ENCODE measurements at places on chromosomes 6 and 20.

DNA sequence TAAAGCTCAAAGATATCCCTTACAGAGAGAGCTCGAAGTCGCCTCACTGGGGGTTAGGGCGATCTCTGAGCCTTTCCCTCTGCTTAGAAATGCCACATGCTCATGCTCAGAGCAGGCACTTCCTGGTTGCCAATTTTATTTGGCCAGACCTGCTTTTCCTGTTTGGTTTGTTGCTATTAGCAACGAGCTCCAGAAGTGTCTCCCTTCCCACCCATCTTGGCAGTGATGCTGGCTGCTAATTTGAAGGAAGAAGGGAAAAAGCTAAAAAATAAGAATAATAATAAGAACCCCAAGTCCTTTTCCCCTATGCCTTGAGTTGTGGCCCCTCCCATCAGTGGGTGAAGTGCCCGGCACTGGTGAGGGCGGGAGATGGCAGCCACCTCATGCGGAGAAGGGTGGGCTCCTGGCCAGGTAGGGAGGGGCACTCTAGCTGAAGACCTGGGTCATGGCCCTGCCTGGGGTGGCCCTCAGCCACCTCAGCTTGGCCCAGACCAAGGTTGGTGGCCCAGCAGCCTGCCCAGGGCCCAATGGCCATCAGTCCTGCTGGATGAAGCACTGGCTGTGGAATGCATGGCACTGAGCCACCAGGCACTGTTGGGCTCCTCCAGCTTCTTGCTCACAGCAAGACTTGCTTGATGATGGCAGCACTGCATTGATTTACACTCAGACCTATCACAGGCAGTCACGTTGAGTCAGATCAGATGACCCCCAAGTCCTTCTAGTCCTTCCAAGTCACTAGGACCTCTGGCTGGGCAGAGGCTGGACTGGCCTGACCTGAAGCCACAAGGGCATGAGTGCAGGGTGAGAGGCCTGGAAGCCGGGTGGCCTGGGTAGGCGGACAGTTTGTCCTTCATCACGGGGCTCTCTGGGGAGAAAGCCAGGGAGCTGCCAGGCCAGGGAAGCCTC lies 79.0 kb downstream of the SYNJ2 start:
- DNase-seq: no peak

DNA sequence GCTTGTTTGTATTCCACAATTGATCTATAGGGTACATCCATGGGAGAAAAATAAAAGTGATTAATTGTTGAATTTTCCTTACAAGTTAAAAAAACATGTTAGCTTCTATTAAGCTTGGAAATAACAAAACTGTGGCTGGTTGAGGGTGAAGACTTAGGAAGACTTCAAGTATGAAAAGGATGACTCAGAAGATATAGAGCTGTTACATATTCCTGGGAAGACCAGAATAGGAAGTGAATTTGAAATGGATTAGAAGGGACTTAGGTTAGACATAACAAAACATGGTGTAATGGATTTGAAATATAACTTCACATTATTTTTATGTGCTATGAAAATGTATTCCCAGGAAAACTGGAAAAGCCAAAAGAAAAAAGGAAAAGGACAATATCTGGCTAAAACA lies 732.2 kb downstream of the HDGFL1 start:
- no peak for DNase-seq

DNA sequence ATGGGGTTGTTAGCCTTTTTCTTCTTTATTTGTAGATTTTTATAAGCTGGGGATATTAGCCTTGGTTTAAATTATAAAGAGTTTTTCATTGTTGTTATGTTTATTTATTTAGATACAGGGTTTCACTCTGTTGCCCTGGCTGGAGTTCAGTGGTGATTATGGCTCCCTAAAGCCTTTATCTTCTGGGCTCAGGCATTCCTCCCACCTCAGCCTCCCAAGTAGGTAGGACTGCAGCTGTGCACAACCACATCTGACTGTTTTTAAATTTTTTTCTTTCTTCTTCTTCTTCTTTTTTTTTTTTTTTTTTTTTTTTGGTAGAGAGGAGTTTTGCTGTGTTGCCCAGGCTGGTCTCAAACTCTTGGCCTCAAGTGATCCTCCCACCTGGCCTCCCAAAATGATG lies 80.9 kb downstream of the UBE3D start:
- DNase-seq: no peak

DNA sequence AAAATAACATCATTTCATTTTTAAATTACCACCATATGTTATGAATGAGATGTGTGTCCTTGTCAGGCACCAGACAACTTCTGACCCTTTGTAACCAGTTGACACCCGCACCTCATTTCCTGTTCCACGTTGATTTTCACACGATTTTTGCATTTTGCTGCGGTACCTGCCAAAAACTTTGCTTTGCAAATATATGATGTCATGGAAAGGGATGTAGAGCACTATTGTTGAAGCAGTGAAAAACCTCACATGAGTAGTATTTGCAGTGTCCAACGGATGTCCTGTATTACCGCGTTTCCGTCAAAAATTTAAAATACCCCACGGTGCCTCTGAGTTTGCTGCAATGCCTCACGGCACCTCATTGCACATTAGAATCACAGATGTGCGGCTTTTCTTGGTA lies 115.6 kb downstream of the MTHFD1L start:
- no peak for DNase-seq

DNA sequence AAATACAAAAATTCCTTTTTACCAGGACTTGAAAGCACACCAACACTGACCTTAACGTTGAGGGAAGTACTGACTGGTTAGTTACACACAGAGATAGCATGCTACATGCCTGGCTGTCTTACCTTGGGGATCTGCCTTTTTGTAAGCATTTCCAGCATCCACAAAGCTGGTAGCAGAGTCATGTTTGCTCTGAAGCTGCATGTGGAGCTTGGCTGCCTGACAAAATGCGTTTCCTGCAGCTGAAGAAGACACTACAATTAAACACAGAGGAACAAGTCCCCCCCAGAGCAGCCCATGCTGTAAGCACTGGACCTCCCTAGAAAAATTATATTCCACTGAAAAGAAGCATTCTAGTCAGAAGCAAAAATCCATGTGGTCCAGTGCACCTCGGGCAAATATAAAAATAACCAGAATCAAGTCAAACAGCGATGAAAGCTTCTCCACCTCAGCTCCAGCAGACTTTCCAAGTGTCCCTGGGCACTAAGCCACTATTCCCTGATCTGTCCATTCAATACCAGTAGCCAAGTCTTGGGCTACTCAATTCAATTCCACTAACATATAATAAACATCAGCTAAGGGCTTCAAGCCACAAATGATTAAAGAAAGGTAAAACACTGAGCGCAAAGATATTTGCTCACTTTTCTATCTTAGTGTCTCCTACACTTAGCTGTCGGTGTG lies 24.2 kb downstream of the NAPB start:
- DNase-seq: no peak

Measured in GM19239 (cell line).